Activated T-cell treated with anti-CD3 and anti-CD28 coated beads, Interleukin-2, amount 50 U/mL, for 48 hours (primary cell): ENCODE measurements at places on chromosomes 7 and 10.
A peak's percentile ranks its signal among the peaks of the same experiment; 100 is the strongest.

- no peak for DNase-seq
Measured at GRCh38 chr10:63337455-63338251, 128.1 kb downstream of the JMJD1C start.

GRCh38 chr7:76314042-76314721, 11.7 kb downstream of the HSPB1 start:
- DNase-seq, result peak; percentile 97

GRCh38 chr10:73625004-73625883, 16.0 kb downstream of the MYOZ1 start:
- DNase-seq, result no peak

DNA sequence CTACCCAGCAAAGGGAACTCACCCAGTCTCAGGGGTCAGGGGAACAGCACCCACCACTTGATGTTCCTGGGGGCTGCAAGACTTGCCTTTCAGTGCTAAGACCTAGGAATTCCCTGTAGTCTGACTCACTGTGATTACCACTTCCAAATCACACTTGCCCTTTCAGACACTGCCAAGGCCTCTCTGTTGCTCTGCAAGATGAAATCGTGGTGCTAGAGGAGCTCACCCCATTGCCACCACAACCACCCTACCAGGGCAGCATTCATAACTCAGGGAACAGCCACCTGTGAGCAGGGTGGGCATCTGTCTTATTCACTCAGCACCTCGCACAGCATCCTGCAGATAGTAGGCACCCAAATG, 36.5 kb downstream of the XPNPEP1 start:
- DNase-seq, result no peak

- DNase-seq, result no peak
Measured at GRCh38 chr7:134184767-134185166, 57.6 kb downstream of the LRGUK start.

- DNase-seq, result no peak
Measured at GRCh38 chr10:99681553-99681952, 22.2 kb downstream of the ENTPD7 start.

- peak; percentile 57 for DNase-seq
Measured at GRCh38 chr7:73433924-73434700, 534 bp downstream of the FZD9 start.

- DNase-seq, result no peak
Measured at GRCh38 chr10:86968994-86969355, 693 bp downstream of the ADIRF start.

DNA sequence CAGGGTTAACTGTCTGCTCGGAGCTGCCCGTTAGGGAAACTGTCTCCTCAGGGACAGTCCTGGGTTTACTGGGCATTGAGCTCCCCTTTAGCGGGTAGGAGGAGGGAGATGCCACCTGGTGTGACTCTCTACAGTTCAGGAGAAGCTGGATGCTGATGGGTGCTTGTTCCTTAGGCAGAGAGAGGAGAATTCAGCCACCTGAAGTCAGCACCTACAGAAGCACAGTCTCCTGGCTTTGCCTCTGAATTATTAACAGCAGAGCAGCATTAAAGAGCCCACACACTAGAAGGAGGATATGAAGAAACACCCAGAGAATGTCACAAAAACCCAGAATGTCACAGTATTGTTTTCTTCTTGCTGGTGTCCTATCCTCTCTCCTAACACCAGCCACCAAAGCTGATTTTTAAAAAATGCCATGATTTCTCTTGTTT, 696 bp downstream of the GIMAP4 start:
- no peak for DNase-seq

DNA sequence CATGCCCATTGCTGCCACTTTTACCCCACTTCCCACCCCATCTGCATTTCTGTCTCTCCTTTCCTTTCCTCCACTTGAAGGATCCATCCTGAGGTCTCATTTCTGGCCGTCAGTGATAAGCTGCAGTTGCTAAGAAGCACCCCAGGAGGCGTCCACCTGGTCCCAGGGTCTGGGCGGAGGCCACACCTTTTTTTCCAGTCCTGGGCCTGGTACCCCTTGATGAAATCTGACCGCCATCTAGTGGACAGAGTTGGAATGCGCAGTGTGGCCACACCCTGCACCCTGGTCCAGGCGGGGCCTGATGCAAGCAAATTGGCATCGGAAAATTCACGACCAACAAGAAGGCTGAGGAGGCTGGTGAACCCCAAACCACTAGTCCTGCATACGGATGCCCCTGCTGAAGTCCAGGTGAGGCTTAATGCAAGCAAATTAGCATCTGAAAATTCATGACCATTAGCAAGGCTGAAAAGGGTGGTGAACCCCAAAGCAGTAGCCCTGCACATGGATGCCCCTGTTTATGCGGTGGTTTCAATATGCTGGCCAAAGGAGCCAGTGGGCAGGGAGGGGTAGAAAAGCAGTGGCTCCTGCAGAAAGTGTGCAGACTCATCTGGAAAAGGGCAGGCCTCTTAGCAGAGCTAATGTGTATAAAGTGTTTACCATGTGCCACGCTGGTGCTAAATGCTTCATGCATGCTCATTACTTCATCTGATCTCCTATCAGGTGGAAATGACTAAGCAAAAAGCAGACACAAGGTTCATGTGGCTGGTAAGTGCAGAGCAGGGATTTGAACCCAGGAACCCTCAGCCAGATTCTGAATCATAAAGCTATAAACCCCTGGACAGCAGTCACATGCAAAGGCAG, 43.2 kb downstream of the GPAM start:
- DNase-seq, result peak; percentile 89

DNA sequence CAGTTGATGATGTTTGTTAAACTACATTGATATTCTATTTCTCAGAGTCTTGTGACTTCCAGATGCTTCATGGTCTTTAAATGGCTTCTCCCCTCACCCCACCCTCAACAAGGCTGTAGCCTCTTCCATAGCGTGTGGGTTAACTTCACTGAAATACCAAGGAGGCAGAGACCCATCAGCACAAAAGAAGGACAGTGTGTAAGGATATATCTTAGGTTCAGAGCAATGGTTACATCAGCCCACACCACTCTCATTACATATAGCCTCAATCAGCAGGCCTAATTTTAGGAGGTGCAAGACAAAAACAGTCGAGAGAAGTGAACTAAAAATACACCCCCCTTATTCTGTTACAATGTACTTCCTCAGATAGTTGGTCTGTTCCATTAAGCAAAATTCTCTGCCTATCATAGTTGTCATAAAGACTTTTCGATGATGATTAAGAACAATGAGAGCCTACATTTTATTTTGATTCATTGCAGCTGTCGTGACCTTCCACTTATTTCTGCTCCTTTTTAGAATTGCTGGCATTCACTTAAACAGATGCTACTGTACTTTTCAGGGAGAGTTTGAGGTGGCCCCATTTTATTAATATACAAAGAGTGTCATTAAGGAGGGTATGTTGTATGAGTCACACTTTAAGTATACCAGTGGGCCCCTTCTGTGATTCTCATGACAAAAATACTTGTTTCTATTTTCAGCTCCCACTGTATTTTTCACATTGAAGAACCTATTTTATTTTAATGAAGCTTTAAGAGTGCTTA, 52.1 kb downstream of the WIPF3 start:
- no peak for DNase-seq

- DNase-seq, result no peak
Measured at GRCh38 chr7:86930554-86931307, 128.7 kb downstream of the ELAPOR2 start.

DNA sequence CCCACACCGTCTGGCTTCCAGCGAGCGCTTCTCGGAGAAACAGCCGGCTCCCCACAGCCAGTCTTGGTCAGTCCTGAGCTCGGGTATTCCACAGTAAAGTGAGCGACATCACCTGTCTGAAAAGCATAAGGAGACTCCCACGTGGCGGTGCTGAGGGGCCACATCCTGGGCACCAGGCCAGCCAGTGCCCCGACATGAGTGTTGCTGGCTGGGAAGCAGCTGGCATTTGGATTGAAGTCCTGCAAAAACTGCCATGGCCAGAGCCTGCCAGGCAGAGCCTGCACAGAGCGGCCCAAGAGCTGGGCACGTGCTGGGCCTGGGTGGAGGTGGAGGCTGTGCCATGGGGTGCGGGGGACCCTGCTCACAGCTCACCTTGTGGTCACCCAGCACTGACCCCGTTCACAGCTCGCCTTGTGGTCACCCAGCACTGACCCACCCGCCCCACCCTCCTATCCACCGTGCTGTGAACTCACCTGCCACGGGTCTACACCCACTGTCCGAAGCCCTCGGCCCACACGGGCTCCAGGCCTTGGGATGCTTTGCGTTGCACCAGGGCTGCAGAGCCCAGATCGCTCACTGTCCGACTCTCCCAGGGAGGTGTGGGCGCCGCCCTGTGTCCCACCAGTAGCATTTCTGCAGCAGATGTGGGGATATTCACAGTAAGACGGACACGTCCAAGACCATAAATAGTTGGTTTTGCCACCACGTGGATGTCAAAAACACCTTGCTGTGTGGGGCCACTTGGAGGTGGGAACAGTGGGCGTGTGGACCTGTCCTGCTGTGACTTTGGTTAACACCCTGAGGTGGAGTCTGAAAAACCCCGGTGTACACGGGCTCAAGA, 48.8 kb downstream of the PITRM1 start:
- DNase-seq, result no peak
